ENCODE measurements at places on chromosomes 4 and X. TPM values are rescaled to one million over a fixed set of nuclear protein-coding genes. Genes with fewer than 3 reads are reported as not detected.

Gene SPANXD
- not detected for total RNA-seq

Gene CFI
- total RNA-seq, result 1.2 TPM

Gene GPC3
- total RNA-seq, result 19.3 TPM

Gene IQCM
- not detected for total RNA-seq

Gene EGF
- total RNA-seq, result 11.3 TPM

Gene PTTG2
- not detected for total RNA-seq

All from smooth muscle cell of the umbilical artery (primary cell).